ENCODE measurements at places on chromosomes 1 and 21.

- no peak for DNase-seq
Observed at GRCh38 chr1:219419065-219419464, 193.8 kb downstream of the ZC3H11B start.

GRCh38 chr21:29938776-29939103, 1.1 kb downstream of the GRIK1 start:
- no peak for DNase-seq

DNA sequence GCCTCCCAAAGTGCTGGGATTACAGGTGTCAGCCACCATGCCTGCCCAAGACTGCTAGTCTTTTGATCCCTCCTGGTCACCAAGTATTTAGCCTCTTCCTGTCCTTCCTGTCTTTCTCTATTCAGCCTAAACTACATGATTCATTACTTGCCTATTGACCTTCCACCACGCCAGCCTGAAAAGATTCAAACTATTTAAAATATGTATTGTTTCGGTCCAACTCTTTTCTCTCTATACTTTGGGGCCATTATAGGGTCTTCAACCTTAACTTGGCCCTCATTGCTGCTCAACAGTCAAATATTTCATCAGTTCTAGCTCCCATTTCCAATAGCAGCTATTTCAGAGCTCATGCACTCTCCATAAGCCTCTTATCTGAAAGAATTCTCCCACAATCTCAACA, 153.0 kb downstream of the TNFSF18 start:
- DNase-seq, result no peak

- DNase-seq, result no peak
Observed at GRCh38 chr1:228342627-228343190, 63.9 kb downstream of the TRIM11 start.

GRCh38 chr1:117188816-117189437, 21.8 kb downstream of the VTCN1 start:
- DNase-seq, result no peak

- DNase-seq, result peak; percentile 39
Observed at GRCh38 chr21:38917043-38917774, 111.5 kb downstream of the ETS2 start.

DNA sequence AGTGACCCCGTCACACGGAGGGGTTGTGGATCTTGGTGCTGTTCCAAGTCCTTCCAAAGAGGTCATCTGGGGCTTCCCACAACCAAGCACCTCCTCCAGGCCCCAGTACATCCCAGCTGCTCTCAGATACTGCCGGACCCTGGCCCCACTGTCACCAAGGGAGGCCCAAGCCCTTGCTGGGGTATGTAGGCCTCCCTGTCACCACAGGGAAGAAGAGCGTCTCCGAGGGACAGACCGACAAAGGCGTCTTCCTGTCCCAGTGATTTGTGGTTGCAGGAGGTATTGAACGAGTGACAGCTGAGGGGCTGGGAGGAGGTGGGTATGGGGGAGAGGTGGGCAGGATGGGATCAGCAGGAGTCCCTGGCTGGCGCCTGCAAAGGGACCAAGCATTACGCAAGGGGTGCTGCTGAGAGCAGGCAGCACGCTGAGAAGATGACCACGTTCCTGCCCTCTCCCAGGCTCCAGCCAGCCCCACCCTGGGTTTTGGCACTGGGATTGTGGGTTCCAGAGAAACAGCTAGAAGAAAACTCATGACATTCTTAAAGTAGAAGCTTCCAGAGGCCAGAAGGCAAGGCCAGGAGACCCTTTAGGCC, 29.7 kb downstream of the LRP8 start:
- DNase-seq, result no peak

- peak; percentile 44 for DNase-seq
Observed at GRCh38 chr1:165143437-165144065, 213.0 kb downstream of the LMX1A start.

- DNase-seq, result no peak
Observed at GRCh38 chr1:97911266-97912215, 9.3 kb downstream of the DPYD start.

DNA sequence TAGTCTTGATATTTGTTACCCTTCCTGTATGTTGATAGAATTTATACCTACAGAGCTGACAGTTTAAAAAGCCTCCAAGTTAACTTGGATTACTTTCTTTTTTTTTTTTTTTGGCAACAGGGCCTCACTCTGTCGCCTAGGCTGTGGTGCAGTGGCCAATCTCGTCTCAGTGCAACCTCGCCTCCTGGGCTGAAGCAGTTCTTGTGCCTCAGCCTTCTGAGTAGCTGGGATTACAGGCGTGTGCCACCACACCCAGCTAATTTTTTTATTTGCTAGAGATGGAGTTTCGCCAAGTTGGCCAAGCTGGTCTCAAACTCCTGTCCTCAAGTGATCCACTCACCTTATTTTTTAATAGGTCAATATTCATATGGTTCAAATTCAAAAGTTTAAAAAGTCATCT, 32.7 kb downstream of the WDTC1 start:
- DNase-seq, result no peak

DNA sequence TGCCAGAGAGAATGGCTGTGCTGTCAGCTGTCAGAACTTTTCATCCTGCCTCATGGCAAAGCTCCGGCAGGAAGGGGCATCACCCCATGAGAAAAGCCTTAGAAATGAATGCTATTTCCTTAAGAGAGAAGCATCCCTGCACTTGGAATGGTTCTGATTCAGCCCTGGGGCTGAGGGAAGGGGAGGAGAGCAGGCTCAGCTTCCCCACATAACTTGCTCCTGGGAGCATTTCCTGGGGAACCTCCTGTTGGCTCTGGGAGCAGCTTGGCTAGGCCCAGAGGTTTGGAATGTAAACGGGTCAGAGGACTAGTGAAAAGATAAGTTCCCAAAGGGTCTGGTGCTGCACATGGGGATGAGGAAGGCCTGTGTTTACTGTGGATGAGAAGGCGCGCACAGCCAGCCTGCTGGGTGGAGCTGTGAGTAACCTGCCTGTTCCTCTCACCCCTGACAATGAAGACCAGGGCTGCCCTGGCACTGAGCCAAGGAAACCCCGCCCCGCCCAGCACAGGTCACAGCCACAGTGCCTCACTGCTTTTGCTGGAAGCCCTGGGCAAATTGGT, 5.0 kb downstream of the PRELP start:
- DNase-seq, result peak; percentile 63

DNA sequence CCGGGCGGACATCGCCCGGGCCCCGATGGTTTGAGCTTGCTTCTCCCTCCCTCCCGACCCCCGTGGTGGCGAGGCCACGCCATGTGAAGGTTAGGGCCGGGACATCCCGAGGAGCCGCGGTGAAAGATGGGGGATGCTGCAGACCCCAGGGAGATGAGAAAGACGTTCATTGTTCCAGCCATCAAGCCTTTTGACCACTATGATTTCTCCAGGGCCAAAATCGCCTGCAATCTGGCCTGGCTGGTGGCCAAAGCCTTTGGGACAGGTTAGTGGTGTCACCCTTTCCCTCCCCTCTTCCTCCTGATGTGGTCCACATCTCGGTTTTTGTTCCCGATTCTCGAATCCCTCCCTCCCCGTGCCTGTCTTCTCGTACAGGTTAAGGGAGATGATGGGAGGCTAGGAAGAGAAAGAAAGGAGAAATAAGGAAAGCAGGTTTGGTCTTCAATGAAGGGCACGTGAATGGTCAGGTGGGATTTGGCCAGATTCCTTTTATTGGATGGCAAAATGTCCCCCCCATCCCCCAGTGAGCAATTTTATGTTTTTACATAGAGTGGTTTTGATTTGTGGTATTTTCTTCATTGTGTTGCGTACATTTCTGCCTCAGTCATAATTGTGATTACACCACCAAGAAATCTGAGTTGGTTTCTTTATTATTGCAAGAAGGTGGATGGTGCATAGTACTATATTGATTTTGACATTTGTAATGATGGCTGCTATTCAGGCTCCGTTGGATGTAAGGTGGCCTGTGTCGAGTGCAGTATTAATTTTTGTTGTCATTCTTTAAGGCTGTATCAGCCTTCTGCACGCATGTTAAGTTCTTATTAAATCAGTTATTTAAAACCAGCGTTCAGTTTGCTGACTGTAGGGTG, 1.2 kb downstream of the CAMSAP2 start:
- DNase-seq, result peak; percentile 47

- peak; percentile 78 for DNase-seq
Observed at GRCh38 chr1:47507881-47508701, 70.2 kb downstream of the FOXD2 start.

DNA sequence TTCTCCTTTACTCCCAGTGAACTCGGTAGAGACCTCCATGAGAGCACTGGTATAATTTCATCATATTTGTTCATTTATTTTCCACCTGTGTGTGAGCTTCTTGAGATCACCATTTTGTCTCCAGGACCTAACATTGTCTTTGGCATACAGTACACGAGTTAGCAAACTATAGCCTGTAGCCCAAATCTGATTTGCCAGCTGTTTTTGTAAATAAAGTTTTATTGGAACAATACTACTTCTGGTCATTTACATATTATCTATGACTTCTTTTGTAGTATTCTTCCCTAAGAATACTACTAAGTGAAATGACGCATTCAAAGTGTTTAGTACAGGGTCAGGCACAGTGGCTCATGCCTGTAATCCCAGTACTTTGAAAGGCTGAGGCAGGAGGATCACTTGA, 449.5 kb downstream of the PLPP3 start:
- DNase-seq, result no peak

- no peak for DNase-seq
Observed at GRCh38 chr1:184469396-184469795, 82.6 kb downstream of the C1orf21 start.

DNA sequence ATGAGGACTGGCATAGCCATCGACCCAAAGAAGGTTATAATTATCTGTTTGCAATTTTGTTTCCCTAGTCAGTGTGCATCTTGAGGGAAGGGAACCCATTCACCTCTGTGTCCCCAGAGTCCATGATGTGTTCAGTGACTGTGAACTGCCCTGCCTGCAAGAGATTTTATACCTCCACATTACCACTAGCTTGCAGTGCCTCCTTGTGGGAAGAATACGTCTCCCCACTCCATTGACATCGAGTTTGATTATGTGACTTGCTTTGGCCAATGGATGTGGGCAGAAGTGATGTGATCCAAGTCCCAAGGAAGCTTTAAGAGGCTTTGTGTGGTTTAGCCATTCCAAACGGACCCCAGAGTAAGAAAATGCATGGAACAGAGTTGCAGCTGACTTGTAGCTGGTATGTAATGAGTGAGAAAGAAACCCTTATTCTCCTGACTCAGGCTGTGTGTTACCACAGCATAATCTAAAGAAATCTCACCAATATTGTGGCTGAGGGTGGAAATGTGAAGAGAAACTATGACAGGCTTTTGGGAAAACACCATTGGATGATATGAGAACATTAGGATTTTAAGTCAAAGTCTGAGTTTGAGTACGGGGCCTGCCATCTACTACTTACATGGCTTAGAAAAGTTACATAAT, 47.8 kb upstream of the NRDC start:
- DNase-seq, result peak; percentile 51

GRCh38 chr1:222757646-222758268, 20.8 kb downstream of the FAM177B start:
- no peak for DNase-seq

DNA sequence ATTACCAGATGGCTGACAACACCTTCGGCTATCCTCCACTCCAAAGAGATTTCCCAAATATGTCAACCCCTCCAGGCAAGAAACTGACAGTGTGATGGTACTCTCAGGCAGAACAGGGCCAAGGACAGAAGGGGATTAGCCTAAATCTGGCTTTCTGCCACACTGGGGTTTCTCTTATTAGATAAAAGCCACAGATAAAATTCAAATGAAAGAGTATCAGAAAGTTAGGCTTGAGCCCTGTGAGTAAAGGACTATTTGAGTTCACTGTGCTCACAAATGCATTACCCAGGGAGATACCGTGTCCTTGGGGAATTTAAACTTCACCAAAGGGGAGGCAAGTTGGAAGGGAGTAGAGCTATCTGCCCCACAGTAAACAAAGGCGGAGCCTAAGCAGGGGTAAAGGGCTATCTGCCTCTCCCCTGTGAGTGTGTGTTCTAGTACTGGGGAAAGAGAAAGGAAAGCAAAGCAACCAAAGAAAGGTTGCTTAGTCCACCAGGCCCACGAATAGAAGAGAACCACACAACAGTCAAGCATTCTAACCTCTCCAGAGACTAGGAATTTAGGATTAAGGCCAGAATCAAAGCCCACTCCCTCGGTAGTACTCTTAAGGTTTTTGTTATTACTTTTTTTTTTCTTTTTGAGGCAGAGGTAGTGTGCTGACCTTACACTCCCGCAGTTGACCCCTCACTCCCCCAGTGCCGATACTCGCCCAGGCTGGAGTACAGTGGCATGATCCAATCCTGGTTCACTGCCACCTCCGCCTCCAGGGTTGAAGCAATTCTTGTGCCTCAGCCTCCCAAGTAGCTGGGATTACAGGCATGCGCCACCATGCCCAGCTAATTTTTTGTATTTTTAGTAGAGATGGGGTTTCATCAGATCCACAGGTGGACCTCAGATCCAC, 12.7 kb downstream of the TPM3 start:
- peak; percentile 26 for DNase-seq

DNA sequence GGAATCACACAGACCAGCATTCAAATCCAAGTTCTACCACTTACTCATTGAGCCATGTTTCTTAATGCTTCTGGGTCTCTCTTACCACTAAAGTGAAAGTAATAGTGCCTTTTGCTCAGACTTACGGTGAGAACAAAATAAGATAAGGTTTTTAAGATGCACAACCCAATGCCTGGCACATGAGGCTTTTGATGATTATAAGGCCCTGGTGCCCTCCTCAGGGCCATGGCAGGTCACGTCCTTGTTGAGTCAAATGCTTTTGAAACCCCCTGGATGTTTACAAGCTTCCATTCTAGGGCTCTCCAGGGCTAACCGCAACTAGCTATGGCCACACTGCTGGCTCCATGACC, 76.0 kb downstream of the TENT5C start:
- no peak for DNase-seq

- no peak for DNase-seq
Observed at GRCh38 chr1:228494970-228495853, 8.0 kb downstream of the RNF187 start.

GRCh38 chr1:111197598-111198284, 2.7 kb downstream of the DENND2D start:
- DNase-seq, result peak; percentile 79

- DNase-seq, result no peak
Observed at GRCh38 chr1:7375781-7376660, 395.1 kb upstream of the VAMP3 start.

DNA sequence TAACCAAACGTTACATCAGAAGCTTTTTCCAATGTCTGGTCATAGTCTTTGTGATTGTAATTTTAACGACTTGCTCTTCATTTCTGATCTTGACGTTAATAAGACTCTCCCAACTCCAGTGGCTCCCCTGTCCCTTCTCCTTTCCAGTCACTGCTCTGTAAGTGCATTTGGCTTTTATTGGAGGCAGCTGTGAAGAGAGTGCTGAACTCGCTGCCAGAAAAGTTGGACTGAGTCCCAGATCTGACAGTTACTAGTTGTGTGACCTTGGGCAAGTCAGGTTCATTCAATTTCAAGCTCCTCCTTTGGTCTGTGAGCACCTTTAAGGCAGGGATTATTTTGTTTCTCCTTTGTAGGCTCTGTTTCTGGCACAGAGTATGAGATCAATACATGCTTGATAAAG, 109.6 kb upstream of the TSPAN2 start:
- DNase-seq, result no peak

GRCh38 chr1:16960560-16961296, 19.7 kb downstream of the MFAP2 start:
- DNase-seq, result peak; percentile 95

- no peak for DNase-seq
Observed at GRCh38 chr21:15190412-15190811, 125.6 kb upstream of the NRIP1 start.

GRCh38 chr1:91672601-91673161, 172.0 kb downstream of the CDC7 start:
- DNase-seq, result no peak

GRCh38 chr1:76955652-76956051, 88.4 kb downstream of the ST6GALNAC5 start:
- DNase-seq, result no peak

GRCh38 chr1:113396585-113396984, 6.3 kb downstream of the MAGI3 start:
- DNase-seq, result no peak

GRCh38 chr1:16026723-16027484, 5.1 kb downstream of the CLCNKA start:
- peak; percentile 98 for DNase-seq
